ENCODE measurements at places on chromosomes 7 and 10.

- DNase-seq = no peak
Measured at GRCh38 chr10:93854975-93855374, 38.8 kb upstream of the SLC35G1 start.

GRCh38 chr10:46544989-46545791, 11.3 kb downstream of the GPRIN2 start:
- no peak for DNase-seq

DNA sequence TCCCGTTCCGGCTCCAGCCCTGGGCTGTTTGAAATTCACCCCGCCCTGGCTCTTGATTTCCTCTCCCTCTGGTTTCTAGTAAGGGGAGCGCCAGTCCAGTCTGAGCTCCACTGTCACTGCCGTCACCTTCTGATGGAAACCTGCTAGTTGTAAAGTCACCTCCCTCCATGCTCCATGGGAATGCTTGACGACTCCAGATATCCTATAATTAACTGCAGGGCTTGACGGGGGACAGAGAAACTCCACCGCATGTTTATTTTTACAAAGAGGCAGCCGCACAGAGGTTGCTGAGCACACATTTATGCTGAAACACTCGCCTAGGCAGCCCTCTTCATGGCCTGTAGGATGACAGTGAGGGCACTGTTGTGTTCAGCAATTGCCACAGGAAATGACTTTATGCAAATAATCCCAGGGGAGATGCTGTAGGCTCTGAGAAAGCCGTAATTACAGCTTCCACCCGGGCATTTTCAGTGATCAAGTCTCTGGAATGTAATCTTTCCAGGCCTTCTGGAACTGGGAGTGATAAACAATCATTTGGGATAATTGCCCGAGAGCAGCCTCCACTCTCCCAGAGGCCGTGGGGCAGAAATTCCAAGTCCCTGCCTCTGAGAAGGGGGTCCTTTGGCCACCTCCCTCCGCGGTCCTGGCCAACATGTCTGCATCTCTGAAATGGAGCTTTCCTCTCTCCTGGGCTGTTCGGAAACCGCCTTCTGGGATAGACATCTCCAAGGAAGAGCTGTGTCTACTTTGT, 300.5 kb downstream of the KLF6 start:
- no peak for DNase-seq

GRCh38 chr7:47912332-47912731, 35.9 kb downstream of the PKD1L1 start:
- DNase-seq = no peak

- no peak for DNase-seq
Measured at GRCh38 chr7:47649919-47650318, 68.0 kb upstream of the TNS3 start.

DNA sequence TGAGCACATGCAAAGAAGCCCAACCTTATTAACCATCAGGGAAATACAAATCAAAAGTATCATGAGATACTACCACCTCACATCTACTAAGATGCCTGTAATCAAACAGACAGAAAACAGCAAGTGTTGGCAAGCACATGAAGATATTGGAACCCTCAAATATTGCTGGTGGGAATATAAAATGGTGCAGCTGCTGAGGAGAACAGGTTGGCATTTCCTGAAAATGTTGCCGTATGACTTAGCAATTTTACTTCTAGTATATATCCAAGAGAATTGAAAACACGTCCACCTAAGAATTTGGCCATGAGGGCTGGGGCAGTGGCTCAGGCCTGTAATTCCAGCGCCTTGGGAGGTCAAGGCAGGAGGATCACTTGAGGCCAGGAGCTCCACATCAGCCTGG, 39.4 kb upstream of the TNRC18 start:
- no peak for DNase-seq

- no peak for DNase-seq
Measured at GRCh38 chr10:48289501-48290238, 15.2 kb upstream of the FRMPD2 start.

- DNase-seq = no peak
Measured at GRCh38 chr7:116968631-116969030, 15.3 kb downstream of the ST7 start.

DNA sequence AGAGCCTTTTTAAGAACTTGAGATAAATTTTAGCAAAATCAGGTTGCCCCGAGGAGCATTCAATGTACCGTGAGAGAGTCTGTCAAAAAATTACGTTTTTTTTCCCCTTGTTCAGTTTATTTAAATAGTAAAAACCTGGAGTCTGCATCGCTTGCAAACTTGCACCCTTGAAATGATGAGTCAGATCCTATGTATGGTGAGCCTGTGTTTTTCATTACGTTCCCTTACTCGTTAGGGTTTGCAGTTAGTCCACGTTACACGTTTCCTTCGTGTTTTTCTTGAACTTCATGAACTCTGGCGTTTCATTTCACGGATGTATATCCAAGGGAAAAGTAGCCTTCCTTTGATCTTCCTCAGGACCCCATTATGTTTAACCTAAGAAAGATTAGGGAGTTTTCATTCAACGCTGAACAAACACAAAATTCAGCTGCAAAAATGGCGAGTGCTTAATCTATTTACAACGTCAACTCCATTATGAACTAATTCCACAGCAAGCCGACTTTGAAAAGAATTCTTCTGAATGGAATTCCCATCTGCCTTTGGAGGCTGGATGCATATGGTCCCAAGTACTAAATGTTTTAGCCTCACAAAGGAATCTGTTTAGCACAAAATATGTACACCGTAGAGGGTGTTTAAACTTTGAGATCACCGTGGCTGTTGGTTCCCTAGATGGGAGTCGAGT, 182.4 kb downstream of the MYOF start:
- DNase-seq = no peak

- no peak for DNase-seq
Measured at GRCh38 chr7:41103331-41103730, 599.6 kb downstream of the INHBA start.

- DNase-seq = no peak
Measured at GRCh38 chr7:49089717-49090116, 165.4 kb downstream of the CDC14C start.

DNA sequence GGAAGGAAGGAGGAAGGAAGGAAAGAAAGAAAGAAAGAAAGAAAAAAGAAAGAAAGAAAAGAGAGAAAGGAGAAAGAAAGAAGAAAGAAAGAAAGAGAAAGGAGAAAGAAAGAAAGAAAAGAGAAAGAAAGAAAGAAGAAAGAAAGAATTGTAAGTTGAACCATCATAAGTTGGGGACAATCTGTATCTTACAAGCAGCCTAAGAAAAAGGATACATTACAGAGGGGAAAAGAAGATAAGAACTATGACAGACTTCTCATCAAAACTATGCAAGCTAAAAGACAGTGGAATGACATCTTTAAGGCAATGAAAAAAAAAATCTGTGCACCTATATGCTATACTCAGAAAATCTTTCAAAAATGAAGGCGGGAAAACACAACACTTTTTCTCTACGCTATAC, 50.3 kb upstream of the SP4 start:
- no peak for DNase-seq

- no peak for DNase-seq
Measured at GRCh38 chr7:542713-543500, 23.3 kb upstream of the PDGFA start.

DNA sequence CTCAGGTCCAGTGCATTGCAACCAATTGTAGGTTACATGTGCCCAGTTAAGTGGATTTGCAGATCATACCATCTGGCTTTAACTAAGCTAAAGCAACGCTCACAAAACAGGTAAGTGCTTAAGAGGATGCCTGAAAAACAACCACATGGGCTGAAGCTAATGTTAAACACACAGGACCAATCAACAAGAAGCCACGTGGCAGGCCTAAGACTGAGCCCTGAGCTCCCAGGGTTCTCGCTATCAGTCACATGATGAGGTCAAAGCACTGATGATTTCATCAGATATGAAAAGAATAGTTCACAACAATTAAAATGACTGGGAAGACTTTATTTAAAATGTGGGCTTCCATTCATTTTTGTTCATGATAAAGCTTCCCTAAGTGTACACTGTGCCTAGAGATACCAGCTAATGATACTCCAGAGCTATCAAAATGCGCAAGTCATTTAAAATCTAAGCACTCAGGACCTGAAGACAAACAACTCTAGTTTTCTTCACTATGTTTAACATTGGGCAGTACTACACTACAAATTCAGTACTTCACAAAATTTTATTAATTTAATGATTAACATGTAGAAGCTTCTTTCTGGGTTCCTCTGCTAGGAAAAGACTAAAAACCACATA, 90.6 kb downstream of the PIP4K2A start:
- DNase-seq = no peak

- DNase-seq = no peak
Measured at GRCh38 chr10:11424456-11425295, 186.8 kb downstream of the USP6NL start.

DNA sequence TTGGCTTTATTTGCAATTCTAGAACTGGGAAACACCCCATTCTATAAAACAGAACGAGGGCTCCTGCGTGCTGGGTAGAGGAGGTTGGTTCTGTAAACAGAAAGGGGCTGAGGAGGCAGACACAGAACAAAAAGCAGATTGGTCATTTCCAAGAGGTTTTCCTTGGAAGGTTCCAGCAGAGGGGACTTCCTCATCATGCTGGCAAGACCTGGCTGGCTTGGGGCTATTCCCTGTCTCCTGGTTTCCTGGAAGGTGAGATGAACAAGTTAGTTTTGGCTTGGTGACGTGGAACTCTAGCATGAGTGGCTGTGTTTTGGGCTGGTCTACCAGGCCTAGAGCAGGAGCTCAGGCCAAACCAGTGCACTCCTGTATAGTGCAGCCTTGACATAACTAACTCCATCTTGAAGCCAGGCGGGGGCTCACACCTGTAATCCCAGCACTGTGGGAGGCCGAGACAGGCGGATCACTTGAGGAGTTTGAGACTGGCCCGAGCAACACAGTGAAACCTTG, 26.1 kb upstream of the DNAJB6 start:
- DNase-seq = no peak

- peak; percentile 63 for DNase-seq
Measured at GRCh38 chr7:80210400-80210799, 75.8 kb downstream of the GNAI1 start.

GRCh38 chr10:132536241-132536876, 1.2 kb upstream of the INPP5A start:
- DNase-seq = no peak

GRCh38 chr10:105656856-105657255, 1015.8 kb downstream of the SORCS3 start:
- DNase-seq = no peak

DNA sequence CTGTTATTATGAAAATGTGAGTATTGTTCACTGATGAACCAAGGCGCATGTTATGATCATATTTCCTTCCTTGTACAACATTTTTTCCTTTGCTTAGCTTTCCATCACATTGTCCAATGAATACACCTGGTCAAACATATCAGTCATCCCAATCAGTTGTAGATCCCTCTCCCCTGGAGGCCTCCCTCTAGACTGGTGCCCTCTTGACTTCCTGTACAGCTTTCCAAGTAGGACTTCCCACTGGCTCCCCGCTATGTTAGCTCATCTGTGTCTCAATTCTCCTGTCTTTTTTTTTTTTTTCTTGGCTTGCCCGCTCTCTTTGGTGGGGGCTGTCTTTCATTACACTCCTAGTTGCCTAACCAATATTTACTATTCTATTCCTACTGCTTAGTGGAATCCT, 214.2 kb upstream of the NPY start:
- DNase-seq = no peak

DNA sequence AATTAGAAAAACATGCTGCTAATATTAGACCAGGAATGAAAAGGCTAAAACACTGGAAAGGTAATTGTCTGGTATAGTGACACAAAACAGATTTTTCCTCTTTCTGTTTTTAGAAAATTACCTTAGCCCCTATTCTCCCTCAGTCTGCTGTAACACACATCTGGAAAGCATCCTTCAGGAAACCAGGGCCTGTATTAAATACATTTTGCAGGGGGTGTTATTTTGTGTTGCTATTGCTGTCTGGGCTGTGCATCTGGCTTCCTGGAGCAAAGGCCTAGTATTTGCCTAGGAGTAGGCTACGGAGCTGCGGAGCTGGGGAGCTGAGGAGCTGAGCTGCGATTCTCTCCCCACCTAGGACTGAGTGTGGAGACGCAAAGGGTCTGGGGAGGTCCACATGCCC, 169.3 kb downstream of the GFRA1 start:
- DNase-seq = no peak

GRCh38 chr7:50695026-50695425, 87.7 kb downstream of the GRB10 start:
- DNase-seq = no peak

GRCh38 chr10:10092581-10092980, 925.1 kb upstream of the CELF2 start:
- no peak for DNase-seq

DNA sequence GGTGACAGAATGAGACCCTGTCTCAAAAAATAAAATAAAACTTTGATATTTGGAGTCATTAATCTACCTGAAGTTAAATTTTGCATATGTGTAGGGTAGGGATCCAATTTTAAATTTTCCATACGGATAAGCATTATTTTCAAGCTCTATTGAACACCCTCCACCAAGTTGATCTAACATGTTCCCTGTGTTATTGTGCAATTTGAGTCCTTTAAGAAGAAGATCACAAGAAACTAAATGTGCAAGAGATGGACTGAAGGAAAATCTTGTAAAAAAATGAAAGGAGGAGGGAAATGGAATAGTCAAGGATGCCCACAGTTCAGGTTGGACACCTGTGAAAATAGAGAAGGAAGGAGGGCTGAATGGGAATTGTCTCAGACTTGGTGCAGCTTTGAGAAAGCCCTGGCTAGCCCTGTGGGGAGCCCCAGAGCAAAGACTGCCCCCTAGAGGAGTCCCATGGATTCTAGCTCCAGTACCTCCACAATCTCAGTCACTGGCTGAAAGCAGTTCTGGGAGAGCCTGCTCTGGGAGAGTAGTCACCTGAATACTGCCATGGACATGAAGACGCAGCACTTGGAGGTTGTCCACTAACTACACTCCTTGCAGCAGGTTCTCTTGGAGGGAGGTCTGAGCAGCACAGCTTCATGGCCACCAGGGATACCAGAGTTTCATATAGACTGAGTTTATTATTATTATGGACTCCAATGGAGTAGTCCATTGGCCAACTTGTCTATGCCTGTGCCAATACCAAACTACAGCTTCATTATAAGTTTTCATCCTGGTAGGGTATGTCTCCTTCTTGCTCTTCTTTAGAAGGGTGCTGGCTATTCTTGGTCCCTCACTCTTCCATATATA, 5.7 kb upstream of the TIAL1 start:
- DNase-seq = no peak

GRCh38 chr7:4959306-4959705, 319 bp upstream of the MMD2 start:
- no peak for DNase-seq

GRCh38 chr10:29377333-29377961, 88.6 kb downstream of the LYZL1 start:
- DNase-seq = no peak

DNA sequence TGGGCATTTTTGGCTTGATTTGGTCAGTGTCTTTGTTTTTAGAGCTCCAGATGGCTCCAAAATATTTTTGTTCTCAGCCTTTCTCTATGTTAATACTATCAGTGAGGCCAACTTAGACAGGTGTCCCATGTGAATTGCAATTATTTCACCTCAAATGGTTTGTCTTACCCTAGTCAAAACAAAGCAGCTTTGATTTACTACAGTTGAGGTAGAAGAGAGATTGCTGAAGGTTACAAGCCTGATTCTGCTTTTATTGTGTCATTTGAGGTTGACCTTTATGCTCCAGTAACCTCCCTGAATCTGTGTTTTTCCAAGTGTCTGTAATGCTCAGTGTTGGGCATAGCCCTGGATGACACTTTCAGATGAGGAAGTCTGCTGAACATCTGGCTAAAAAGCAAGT, 882.9 kb downstream of the NRG3 start:
- no peak for DNase-seq

- DNase-seq = no peak
Measured at GRCh38 chr7:35246819-35247218, 7.1 kb downstream of the TBX20 start.

All from SHP77 treated with DMSO at 0.1 percent for 48 hours (cell line).